CD4-positive, alpha-beta memory T cell (primary cell): ENCODE measurements at places on chromosomes 2 and 18.

GRCh38 chr2:138493334-138493733 lies 8.2 kb upstream of the SPOPL start:
- no peak for DNase-seq

GRCh38 chr2:25125189-25125588 lies 43.2 kb downstream of the POMC start:
- no peak for DNase-seq

DNA sequence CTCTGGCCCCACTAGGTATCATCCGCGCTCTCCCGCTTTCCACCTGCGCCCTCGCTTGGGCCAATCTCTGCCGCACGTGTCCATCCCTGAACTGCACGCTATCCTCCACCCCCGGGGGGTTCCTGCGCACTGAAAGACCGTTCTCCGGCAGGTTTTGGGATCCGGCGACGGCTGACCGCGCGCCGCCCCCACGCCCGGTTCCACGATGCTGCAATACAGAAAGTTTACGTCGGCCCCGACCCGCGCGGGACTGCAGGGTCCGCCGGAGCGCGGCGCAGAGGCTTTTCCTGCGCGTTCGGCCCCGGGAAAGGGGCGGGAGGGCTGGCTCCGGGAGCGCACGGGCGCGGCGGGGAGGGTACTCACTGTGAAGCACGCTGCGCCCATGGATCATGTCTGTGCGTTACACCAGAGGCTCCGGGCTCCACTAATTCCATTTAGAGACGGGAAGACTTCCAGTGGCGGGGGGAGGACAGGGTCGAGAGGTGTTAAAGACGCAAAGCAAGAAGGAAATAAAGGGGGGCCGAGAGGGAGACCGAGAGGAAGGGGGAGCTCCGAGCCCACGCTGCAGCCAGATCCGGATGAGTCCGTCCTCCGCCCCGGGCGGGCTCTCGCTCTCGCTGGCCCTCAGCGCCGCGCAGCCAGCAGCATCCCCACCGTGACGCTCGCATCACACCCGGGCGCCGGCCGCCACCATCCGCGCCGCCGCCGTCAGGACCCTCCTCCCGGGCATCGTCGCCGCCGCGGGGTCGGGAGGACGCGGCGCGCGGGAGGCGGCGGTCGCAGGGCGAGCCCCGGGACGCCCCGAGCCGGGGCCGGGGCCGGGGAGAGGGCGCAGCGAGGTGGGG lies 664 bp downstream of the NETO1 start:
- DNase-seq = no peak

DNA sequence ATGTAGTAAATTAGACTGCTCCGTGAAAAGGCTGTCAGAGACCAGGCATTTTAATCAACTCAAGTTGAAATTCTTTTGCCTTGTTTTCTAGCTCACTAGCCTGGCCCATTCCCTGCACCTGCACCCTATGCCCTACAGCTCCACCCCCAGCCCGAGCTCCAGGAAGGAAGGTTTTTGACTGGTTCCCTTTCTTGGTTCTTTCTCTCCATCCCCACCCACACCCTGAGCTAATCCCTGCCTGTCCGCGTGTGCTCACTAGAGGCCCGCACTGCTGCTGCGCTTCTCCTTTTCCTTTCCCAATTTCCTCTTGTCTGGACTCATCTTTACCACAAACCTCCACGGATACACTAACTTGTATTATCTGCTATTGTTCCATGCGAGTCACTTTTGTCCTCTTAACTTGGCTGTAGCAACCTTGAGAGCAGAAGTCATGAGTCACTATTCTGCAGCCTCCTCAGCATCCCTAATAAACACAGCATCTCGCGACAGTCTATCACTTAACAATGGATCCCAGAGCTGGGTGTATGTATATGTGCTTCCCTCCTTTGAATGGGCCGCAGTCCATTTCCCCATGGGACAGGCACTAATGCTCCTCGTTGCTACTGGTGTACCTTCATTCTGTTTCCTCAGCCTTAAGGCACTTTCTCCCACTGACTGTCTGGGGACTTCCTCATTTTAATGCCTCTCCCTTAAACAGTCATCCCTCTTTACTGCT lies 36.5 kb downstream of the COLEC12 start:
- no peak for DNase-seq

GRCh38 chr2:13584020-13584419 lies 867.3 kb downstream of the TRIB2 start:
- no peak for DNase-seq

GRCh38 chr2:72745679-72746368 lies 80.0 kb downstream of the EXOC6B start:
- peak; percentile 15 for DNase-seq

GRCh38 chr18:12741351-12741750 lies 38.5 kb downstream of the PSMG2 start:
- DNase-seq = no peak

- no peak for DNase-seq
These were observed 101.2 kb upstream of the ALK start for GRCh38 chr2:30022444-30023071.

GRCh38 chr2:119088416-119088815 lies 70.1 kb downstream of the C1QL2 start:
- DNase-seq = no peak

GRCh38 chr2:227248876-227249275 lies 76.2 kb upstream of the MFF start:
- no peak for DNase-seq

DNA sequence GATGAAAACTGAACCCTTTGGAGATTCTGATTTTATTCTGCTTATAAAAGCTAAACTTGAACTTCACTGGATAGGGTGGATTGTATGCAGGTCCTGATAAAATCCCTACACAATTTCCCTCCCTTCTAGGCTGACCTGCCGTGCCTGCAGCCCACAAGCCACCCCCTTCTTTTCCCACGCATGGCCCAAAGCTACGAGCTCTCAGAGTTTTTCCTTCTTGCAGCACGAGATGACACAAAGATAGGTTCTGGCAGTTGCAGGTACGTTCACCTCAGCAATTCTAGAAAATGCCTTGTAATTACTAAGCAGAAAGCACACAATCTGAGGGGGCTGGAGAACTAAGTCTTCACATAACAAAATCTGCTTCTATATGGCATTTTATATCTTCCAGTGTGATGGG lies 110.6 kb upstream of the ATP8B1 start:
- no peak for DNase-seq

- DNase-seq = no peak
These were observed 65.6 kb downstream of the KCNG2 start for GRCh38 chr18:79863161-79864005.

GRCh38 chr2:182827182-182827879 lies 39.1 kb downstream of the FRZB start:
- DNase-seq = no peak

DNA sequence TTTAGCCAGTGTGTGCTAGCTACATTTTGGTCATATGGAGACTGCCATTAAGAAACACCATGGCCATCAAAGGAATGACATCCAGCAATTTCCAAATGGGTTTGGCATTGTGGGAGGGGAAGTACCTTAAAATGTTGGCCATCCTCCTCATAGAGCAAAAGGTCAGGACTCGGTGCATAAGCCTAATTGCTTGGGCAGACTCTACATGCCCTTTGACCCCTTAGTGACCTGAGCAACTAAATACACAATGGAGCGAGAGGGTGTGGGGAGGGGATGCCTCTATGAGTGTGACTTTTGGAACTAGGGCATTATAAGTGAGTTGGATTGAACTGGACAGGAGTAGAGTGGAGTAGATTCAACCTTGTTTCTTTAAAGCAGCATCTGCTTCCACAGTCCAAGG lies 44.9 kb downstream of the NRP2 start:
- no peak for DNase-seq

DNA sequence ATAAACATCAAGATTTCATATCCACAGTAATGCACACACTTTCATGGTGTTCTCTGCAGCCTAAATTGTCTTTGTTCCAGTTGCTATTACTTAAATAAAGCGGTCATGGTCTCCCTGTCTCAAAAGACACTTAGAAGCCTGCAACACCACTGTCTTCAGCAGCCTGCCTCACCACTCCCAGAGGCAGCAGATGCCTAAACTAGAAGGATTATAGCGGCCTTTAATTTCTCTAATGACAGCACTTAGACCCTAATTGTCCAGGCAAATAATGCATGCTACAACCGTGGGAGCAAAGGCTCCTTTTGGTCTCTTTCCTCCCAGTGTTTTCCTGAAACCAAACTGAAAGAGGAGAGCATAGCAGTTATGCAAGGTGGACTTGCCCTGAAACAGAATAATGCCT lies 248.8 kb upstream of the SLC39A10 start:
- no peak for DNase-seq

GRCh38 chr2:111918383-111918806 lies 20.0 kb downstream of the MERTK start:
- DNase-seq = no peak

GRCh38 chr2:163191372-163191771 lies 352.8 kb upstream of the KCNH7 start:
- no peak for DNase-seq

GRCh38 chr2:216850665-216851322 lies 9.1 kb downstream of the TNP1 start:
- DNase-seq = no peak
